Activated CD8-positive, alpha-beta memory T cell treated with anti-CD3 and anti-CD28 coated beads, Interleukin-2, amount 10 ng/mL, durations not matched to agents 7 days and 5 days (primary cell): ENCODE measurements at places on chromosomes 1 and 21. TPM values are rescaled to one million over a fixed set of nuclear protein-coding genes. Genes with fewer than 3 reads are reported as not detected.

DNA sequence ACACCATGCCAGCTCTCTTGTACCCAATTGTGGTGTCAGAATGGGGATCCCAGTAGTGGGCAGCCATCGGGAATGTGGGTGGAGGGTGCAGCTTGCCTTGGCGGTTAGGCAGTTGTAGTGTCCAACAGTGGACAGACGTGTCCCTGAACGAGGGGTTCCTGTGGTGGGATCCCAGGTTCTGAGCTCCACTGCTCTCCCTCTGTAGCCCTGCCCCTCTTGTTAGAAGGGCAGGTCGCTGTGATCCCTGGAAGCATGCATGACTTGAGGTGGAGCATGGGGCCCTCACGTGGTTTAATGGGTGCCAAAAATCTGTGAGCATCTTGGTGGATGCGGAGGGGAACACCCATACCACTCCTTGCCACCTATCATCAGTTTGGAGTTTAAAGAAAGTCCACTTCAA is 4.3 kb downstream of the GALNT2 start:
- H3K27me3 ChIP-seq, result peaks cover 5% of the 10 kb centered on the region
- H3K36me3 ChIP-seq, result no peaks in the 10 kb centered on the region
- no peak overlapping the region for H3K27ac ChIP-seq
- no peak overlapping the region for H3K4me3 ChIP-seq

GRCh38 chr1:30809514-30810263 is 52.1 kb upstream of the LAPTM5 start:
- H3K27ac ChIP-seq, result no peak overlapping the region
- no peaks in the 10 kb centered on the region for H3K4me1 ChIP-seq
- H3K4me3 ChIP-seq, result no peak overlapping the region

Gene NUCKS1
- 179 TPM for total RNA-seq

GRCh38 chr1:10947691-10948462 is 64.6 kb upstream of the TARDBP start:
- H3K27ac ChIP-seq, result no peak overlapping the region
- peaks cover 41% of the 10 kb centered on the region for H3K27me3 ChIP-seq
- no peak for DNase-seq
- H3K4me1 ChIP-seq, result peaks cover 4% of the 10 kb centered on the region
- no peaks in the 10 kb centered on the region for H3K36me3 ChIP-seq

- no peaks in the 10 kb centered on the region for H3K36me3 ChIP-seq
- DNase-seq, result no peak
- H3K27me3 ChIP-seq, result no peaks in the 10 kb centered on the region
- H3K4me3 ChIP-seq, result no peak overlapping the region
- no peak overlapping the region for H3K27ac ChIP-seq
Observed at GRCh38 chr21:31993826-31994825, 121.3 kb downstream of the HUNK start.

GRCh38 chr1:81113688-81114087 is 687.0 kb upstream of the ADGRL2 start:
- H3K27ac ChIP-seq, result no peak overlapping the region
- no peaks in the 10 kb centered on the region for H3K36me3 ChIP-seq
- no peaks in the 10 kb centered on the region for H3K4me1 ChIP-seq
- DNase-seq, result no peak
- no peaks in the 10 kb centered on the region for H3K27me3 ChIP-seq

DNA sequence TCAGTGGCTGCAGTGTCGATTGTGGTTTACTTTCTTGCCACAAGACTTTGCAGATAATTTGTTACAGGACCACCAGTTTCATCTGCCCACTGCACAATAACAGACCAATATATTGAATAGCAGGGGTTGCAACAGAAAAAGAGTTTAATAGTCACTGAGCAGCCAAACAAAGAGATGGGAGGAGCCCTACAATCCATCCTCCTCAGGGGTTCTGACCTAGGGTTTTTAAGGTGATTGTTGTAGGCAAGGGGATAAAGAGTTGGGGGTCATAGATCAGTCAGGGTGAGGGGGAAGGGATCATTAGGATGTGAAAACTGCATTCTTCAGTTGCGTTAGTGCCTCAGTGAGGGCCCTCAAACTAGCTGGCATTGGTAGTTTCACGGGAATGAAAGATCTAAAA is 110.7 kb upstream of the OLFM3 start:
- H3K4me1 ChIP-seq, result no peaks in the 10 kb centered on the region
- no peak overlapping the region for H3K4me3 ChIP-seq
- DNase-seq, result no peak
- H3K27me3 ChIP-seq, result no peaks in the 10 kb centered on the region

- H3K4me3 ChIP-seq, result no peak overlapping the region
- H3K36me3 ChIP-seq, result no peaks in the 10 kb centered on the region
- peaks cover 3% of the 10 kb centered on the region for H3K4me1 ChIP-seq
- no peak overlapping the region for H3K27ac ChIP-seq
Observed at GRCh38 chr1:109134423-109134822, 20.5 kb downstream of the ELAPOR1 start.

- H3K27ac ChIP-seq, result no peak overlapping the region
Observed at GRCh38 chr1:226863446-226863845, 7.0 kb upstream of the PSEN2 start.

DNA sequence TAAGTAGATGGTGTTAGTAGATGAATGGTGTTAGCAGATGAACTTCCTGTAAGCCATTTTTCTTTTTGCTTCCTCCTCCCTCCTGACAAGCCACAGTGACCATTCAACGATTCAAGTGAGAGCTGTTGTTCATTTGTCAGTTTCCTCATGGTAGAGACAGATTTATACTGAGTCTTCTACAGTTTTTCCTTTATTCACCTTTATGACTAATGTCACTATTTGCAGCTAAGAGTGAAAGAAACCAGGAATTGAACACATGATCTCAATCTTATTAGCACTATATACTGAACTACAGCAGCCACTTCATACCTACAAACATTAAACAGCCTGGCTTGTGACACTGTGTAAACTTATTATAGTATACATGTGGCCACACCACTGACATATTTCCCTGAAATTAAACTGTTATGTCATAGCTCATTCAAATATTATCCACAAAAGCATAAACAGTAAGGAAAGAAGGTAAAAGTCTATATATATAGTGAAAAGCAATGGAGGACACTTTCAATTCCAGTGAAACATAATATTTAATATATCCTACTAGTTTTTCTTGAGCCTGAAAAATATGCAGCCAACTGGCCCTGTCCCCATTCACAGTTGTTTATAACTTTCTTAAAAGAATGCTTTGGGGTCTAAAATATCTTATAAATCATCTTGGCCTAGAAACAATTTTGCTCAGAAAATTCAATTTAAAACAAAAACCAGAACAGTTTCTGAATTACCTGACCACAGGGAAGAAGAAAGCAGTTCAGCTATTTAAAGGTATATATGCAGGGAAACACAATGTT is 566.9 kb upstream of the ZRANB2 start:
- H3K27me3 ChIP-seq, result no peaks in the 10 kb centered on the region
- no peak overlapping the region for H3K27ac ChIP-seq
- no peak for DNase-seq
- H3K36me3 ChIP-seq, result no peaks in the 10 kb centered on the region
- no peaks in the 10 kb centered on the region for H3K4me1 ChIP-seq

DNA sequence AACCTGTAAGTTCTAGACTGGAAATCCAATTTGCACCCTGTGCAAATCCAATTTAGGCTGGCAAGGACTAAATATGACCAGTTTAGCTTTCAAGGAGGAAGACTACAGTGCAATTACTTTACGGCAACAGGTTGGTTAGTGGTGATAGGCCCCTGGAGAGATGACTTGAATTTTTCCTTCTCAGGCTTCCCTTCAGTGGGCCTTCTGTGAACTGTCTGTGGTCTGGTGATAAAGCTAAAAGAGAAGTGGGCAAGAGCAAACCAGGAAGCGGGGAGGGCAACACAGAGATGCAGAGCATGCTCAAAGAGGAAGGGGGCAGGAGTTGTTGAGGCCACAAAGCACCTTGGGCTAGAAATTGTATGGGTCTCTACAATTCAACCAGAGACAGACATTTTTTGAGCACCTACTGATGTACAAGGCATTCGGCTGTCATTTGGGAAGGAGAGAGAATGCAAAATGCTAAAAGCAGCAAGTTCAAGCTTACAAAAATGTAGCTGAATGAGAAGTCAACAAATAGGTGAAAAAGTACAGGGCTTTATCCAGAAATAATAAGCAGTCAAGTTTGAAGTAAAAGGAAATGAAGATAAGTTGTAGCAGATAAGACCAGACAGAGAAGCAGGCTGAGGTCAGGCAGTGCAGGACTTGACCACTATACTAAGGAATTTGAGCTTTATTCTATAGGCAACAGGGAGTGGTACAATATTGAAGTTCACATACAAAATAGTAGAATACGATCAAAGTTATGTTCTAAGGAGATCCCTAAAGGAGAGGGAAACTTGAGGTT is 23.9 kb downstream of the INPP5B start:
- H3K27me3 ChIP-seq, result no peaks in the 10 kb centered on the region
- peaks cover 20% of the 10 kb centered on the region for H3K36me3 ChIP-seq
- DNase-seq, result peak; percentile 70
- H3K27ac ChIP-seq, result peak overlapping the region; percentile 83

DNA sequence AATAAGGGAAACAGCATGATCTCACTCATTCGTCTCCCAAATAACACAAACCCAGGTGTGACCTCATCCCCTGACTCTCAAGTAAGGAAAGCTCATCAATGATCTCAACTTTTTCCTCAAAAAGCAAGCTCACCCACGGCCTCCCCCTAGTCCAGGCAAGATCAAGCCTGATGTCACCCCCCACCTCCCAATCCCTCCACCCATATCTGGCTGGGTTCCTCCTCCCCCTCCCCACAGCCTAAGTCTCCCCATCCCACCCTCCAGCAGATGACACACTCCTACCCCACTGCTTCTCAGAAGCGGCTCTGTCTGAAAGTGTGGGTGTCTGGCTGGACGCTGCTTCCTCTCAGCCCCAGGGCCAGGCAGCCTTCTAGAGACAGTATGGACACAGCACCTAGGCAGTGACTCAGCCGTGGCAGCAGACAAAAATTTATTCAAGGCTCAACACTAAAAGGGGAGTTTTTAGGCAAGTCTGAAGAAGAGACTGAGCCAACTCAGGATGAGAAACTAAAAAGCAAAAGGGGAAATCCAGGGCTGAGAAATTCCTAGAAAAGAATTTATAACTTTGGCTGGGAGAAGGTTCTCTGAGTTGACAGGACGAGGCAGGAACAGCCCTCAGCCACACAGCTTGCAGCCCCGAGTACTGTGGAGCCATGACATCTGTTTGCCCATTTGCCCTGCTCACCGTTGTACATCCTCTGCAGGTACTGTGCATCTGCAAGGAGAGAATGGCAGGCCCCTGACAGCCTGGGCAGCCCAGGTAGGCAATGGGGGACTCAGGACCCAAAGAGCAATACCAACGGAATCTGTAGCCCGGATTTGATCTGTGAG is 81.6 kb upstream of the LRRC8D start:
- H3K36me3 ChIP-seq, result peaks cover 11% of the 10 kb centered on the region
- peak overlapping the region; percentile 48 for H3K4me3 ChIP-seq
- H3K27me3 ChIP-seq, result no peaks in the 10 kb centered on the region
- peak overlapping the region; percentile 83 for H3K27ac ChIP-seq
- DNase-seq, result no peak

Gene TDRD5
- not detected for total RNA-seq

DNA sequence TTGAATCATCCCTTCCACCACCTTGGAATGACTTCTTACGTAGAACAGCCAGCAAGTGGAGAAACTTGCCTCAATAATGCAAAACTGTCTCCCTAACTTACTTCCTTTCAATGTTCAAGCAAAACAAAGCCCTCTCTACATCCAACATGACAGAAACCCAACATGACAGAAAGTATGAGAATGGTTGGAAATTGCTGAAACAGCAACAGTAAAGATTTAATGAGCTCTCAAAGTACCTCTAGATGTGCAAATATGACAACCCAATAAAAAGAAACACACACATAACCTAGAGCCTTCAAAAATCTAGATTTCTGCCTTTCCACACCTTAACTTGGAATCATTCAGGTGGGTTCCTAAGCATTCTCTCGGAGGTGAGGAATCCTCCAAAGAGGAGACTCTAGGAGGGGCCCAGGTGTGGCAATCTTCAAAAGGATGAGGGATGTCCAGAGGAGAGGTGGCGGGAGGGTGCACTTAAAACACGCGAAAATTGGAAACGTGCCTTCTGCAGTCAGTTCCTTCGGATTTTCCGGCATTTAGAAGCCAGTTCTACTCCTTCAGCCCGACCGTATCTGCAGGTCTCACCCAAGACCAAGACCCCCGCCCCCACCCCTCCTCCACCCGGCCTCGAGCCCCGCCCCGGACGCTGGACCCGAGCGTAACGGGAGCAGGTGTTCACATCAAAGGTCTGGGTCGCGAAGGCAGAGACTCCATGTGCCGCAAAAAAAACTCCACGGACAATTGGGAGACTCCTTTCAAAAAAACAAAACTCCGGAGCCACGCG is 996 bp upstream of the MGST3 start:
- peak overlapping the region; percentile 18 for H3K27ac ChIP-seq
- H3K27me3 ChIP-seq, result no peaks in the 10 kb centered on the region
- H3K36me3 ChIP-seq, result no peaks in the 10 kb centered on the region
- peaks cover 28% of the 10 kb centered on the region for H3K4me1 ChIP-seq

Gene TUFT1
- 1.7 TPM for total RNA-seq

DNA sequence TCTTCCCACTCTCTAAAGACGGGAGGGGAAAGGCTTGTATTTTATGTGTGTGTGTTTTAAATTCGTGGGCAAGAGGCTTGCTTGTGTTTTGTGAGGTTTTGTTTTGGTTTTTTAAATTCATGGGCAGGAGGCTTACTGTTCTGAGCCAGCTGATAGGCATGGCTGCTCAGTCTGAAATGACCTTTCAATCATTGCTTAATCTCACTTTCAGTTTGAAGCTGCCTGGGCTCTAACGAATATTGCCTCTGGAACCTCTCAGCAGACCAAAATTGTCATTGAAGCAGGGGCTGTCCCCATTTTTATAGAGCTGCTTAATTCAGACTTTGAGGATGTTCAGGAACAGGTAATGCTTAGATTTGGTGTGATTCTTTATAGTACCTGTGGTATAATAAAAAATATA is 20.3 kb upstream of the TXLNA start:
- DNase-seq, result no peak
- H3K27me3 ChIP-seq, result no peaks in the 10 kb centered on the region
- H3K4me1 ChIP-seq, result peaks cover 7% of the 10 kb centered on the region
- H3K4me3 ChIP-seq, result no peak overlapping the region
- peaks cover 54% of the 10 kb centered on the region for H3K36me3 ChIP-seq

- no peak for DNase-seq
- H3K4me3 ChIP-seq, result no peak overlapping the region
- peaks cover 20% of the 10 kb centered on the region for H3K4me1 ChIP-seq
- H3K27me3 ChIP-seq, result no peaks in the 10 kb centered on the region
Observed at GRCh38 chr1:10065344-10065685, 32.6 kb downstream of the UBE4B start.

Gene IKBKE
- 72.7 TPM for total RNA-seq

DNA sequence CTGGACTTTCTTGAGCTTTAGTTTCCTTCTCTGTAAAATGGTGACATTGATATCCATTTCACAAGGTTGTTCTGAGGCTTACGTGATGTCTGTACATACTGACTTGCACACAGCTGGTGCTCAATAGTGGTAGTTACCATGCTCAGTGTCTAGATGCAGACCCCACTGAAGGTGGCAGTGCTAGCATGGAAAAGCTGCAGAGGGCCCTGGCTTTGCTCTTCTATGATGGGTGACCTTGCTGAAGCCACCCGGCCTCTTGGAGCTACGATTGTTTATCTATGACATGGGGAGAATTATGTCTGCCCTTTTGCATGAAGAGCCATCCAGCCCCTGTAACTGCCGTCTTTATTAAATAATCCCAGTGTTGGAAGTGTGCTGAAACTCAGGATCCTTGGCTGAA is 131.8 kb downstream of the PLXNA2 start:
- no peaks in the 10 kb centered on the region for H3K36me3 ChIP-seq
- H3K4me1 ChIP-seq, result no peaks in the 10 kb centered on the region
- H3K27ac ChIP-seq, result no peak overlapping the region
- peaks cover 15% of the 10 kb centered on the region for H3K27me3 ChIP-seq

- peaks cover 69% of the 10 kb centered on the region for H3K4me1 ChIP-seq
- H3K27me3 ChIP-seq, result peaks cover 2% of the 10 kb centered on the region
- H3K4me3 ChIP-seq, result no peak overlapping the region
- peak overlapping the region; percentile 15 for H3K27ac ChIP-seq
- H3K36me3 ChIP-seq, result peaks cover 78% of the 10 kb centered on the region
- peak; percentile 75 for DNase-seq
Observed at GRCh38 chr1:9721606-9722377, 70.3 kb downstream of the PIK3CD start.

Gene ANGPTL1
- not detected for total RNA-seq

Gene SFN
- total RNA-seq, result not detected
